Ascending aorta (tissue), 2 donors: ENCODE measurements at places on chromosomes 2 and 18.

DNA sequence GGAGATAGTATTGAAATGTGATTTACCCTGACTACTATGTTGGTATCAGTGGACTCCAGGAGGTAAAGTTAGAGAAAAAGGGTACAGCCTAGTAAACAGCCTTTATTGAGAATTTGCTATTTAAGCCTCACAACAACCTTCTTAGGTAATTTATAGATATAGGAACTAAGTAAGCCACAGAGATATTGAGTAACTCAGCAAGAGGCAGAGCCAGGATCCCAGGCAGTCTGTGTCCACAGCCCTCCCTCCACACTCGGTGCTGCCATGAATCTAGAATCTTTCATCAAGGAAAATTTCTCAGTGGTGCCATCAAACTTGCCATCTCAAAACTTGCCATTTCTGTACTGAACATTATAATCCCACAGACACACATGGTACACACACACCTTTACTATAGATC lies 170.9 kb downstream of the CAPN13 start:
- no peak for DNase-seq

DNA sequence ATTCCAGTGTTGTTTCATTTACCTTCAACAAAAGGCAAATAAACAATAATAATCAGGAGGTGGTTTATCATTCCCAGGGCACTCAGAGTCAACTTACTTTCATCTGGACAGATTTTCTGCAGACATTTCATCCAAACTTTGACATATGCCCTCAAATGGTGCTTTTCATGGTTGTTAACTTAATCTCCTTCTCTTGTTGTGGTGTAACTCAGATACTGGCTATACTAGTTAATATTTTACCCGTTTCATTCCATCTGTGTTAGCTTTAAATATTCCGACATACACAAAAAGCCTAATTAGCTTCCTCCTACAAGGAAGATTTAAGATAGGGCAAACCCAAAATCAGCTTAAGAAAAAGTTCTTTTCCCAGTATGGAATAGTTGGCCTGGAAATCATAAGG lies 44.4 kb upstream of the RPE start:
- DNase-seq = no peak

GRCh38 chr2:165952085-165952484 lies 1.5 kb downstream of the TTC21B start:
- no peak for DNase-seq

- no peak for DNase-seq
Measured at GRCh38 chr18:9951022-9951859, 37.4 kb downstream of the VAPA start.

DNA sequence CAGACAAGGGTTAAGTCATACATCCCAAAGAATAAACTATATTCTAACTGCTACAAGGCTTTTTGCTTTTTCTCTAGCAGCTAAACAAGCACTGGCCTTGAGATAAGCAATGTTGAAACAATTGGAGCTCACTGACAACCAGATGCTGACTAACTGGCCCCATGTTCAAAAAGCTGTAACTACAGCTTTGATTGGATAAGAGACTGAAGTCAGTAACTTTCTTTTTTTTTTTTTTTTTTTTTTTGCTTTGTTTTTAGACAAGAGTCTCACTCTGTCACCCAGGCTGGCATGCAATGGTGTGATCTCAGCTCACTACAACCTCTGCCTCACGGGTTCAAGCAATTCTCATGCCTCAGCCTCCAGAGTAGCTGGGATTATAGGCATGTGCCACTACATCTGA lies 45.4 kb upstream of the TMEM163 start:
- no peak for DNase-seq

DNA sequence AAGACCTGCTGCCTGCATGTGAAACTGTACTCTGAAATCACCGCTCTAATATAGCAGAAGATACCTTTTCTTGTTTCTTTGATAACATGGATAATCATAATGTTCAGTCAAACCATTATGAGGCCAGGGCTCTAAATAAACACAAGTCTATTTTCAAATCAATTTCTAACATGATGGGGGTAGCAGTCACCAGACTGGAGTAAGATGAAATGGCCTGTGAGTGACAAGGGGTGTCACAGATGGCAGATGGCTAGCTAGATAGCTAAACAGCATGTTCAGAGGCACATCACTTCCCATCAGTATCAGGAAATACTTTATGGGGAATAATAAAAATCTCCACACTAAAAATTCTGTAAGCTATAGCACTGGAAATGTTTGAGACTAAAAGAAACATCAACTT lies 14.0 kb downstream of the MBD2 start:
- DNase-seq = no peak

DNA sequence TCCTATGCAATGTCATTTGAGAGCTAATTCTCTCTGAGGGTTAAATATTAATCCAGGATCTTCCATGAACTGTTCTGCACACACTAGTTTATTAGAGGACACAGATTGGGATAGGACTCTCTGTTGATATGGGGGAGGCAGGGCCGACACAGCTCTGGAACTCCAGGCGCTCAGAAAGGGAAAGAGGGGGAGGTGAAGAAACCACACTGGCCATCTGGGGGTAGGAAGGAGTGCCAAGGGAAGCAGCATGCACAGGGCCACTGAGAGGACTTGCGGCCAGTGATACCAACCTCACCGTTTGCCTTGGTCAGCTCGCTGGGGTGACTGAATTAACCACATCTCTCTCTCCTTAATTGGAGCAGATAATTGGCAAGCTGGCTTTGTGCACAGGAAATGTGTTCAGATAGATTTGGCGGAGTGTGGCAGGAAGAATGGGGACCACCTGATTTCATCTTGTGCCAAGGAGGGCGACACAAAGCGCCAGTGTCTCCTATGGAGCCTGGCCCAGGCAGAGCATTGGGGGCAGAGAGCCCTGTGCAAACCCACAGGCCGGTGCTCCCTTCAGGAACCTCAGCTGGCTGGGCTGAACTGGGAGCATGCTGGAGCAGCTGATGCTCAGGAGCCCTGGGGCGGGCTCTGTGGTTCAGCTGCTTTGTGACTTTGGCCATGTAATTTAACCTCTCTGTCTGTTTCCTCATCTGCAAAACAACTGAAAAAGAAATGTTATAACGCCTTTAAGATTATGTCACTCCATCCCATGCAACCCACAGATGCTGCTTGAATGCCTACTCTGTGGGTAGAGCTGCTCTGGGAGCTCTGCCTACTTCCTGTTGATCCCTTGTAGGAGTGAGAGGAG lies 114.7 kb upstream of the STON1 start:
- no peak for DNase-seq

GRCh38 chr18:78595924-78596573 lies 383.6 kb upstream of the SALL3 start:
- DNase-seq = no peak

DNA sequence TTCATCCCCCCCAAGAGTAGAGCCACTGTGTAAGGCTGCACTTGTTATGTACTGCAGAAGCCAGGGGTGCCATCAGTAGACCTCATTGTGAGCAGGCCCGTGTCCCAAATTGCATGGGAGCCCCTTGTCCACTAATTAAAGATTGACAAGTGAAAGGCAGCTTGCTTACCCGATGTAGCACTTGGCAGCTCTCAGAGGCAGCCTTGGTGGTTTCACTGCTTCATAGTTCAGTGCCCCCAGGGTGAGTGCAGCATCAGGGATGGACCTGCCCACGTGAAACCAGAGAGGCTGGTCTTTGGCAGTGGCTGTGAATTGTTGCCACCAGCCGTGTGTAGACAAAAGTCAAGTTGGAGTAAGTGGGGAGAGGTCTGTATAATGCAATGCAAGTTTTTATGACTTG lies 13.3 kb downstream of the TUBB6 start:
- no peak for DNase-seq

DNA sequence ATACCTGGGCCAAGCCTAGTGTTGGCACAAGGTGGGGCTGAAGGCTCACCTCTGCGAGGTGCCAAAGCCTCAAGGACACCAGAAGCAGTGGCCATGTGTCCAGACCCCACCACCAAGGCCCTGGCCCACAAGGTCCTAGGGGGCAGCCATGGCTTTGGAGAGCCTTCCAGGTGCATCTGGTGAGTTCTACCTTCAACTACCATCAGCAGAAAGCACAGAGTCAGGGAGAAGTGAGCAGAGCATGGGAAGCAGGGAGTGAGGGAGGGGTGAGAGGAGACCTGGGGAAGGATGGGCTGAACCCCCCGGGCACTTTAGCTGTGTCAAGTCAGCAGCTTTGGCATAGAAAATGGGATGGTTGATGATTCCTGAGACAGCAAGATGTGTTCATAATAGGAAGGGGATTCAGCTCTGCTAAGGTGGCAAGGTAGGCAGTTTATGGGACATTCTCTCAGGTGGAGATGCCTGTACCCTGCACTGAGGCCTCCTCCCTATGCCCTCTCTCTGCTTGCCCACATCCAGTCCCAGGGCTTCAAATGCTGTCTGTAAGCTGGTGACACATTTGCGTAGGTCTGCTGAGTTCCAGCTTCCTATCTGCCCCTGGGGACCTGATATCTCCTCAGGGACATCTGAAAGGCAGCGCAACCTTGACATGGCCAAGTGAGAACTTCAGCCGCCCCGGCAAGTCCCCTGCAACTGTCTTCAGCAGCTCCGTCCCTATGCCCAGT lies 83.4 kb upstream of the RGPD5 start:
- DNase-seq = no peak

DNA sequence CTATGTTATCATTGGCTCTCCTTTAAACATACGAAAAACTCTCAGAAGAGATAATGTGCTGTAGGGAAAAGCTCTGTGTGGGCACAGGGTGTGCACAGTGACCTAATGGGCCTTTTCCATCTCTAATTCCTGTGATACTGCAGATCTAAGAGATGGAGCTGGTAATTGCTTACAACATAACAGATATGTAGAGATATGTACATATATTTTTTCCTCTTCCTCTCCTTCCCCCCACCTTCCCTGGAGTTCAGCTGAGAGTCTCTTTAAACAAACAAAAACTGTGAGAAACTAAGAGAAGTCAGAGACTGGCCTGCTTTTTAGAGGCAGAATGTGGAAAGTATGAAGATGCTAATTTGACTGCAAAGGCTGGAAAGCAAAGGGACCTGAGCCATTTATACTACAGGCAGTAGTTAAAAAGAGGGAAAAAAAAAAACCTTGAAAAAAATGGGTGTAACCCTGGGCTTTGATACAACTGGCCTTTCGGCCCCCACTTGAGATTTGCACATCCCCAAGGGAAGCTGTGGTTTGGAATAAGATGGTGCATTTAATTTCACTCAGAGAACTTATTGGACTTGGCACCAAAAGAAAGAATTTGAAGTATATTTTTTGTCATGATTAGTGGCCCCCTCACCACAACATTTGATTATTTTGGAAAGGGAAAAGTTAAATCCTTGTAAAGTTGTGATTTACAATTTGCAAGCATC lies 502.2 kb upstream of the ZEB2 start:
- no peak for DNase-seq

- DNase-seq = no peak
Measured at GRCh38 chr18:56984731-56985130, 162.2 kb upstream of the BOD1L2 start.

DNA sequence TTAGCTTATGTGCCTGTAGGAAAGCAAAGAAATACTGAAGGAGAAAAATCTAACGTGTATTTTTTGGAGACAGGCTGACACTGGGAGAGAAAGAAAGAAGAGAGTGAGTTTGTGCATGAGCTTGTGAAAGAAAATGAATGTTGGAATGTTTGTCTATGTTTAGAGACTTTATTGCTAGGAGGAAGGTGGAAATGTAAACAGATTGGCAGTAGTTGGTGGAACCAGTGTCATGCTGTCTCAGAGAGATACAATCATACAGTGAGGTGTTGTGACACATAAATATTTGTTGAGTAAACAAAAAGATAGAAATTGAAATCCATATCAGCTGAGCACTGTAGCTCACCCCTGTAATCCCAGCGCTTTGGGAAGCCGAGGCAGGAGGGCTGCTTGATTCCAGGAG lies 222.2 kb upstream of the MEIS1 start:
- DNase-seq = no peak

DNA sequence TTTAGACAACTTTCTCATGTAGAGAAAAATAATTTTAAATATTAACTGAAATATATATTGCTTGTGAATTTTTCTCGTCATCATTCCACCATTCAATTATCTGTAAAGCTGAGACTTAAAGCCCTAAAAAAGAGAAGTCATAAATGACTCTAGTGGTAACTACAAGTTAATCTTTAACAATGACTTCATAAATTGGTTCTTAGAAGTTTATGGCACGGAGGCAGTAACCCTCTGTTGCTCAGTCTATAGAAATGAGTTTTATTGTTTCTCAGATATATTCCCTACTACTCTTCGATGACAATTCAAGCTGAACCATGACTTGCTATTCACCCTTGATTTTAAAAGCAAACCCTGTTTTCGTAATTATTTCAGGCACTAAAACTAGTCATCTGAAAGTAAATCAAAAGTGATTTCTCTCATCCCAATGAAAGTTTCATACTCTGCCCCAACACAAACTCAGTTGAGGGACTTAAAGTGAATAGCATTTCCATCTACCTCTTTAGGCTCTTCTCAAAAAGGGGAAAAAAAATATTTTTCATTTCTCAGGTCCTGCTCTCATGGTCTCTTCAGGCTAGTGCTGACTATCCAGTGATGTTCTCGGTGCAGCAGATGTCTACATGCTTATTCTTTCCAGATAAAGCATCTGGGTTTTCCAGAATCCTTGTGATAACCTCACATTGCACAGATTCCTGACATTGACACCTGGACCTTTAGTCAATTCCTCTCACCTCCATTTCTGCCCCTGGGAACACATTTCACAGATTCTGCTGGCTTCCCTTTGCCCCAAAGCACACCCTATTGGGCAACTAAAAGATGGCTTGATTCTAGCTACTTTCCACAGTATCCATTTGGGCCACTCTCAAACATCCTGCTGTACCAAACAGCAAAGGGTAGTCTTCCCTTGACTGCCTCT lies 207.8 kb upstream of the LRATD1 start:
- no peak for DNase-seq

- DNase-seq = no peak
Measured at GRCh38 chr2:86012007-86012712, 93.5 kb downstream of the POLR1A start.

DNA sequence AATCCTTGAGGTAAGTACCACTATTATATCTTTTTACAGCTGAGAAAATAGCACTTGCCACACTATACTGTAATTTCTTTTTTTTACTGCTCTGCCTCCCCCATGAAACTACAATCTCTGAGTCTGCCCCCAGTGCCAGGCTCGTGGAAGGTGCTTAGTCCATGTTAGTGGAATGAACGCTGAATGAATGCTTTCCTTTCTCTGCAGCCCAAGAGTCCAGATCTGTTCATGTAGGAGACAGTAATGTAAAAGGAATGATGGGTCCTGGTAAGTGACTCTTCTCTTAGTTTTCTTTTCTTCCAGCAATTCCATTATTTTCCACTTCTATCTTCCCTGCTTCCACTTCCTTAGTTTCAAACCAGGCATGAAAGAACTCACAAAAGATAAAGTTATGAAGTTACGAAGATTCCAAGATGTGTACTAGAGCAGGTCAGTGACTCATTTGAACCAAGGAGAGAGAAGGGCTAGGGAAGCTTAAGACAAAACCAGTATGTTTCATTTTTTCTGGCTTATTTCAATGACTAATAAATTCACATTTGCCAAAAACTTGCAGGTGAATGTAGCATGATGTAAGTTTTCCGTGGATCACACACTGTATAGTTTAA lies 46.0 kb downstream of the ARHGEF33 start:
- no peak for DNase-seq
